ENCODE measurements at places on chromosomes 5 and 9.

- DNase-seq: no peak
Measured at GRCh38 chr5:169765176-169765996, 128.3 kb downstream of the DOCK2 start.

DNA sequence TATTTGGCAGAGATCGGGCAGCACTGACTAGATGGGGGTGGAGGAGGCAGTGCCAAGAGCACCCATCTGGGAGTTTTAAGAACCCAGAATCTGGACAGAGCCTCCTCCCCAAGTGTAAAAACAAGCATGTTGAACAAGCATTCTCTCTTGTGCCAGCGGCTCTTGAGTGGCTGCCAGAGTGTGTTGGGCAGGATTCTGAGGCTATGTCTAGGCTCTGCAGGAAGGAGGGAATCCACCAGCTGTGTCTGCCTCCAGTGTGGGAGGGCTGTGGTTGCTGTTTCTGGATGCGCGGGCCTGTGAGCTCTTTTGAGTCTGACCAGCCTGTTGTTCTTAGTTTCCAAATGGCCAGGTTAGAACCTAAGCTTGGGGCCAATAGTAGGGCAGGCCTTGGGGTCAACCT lies 39.8 kb downstream of the HMCN2 start:
- no peak for DNase-seq

DNA sequence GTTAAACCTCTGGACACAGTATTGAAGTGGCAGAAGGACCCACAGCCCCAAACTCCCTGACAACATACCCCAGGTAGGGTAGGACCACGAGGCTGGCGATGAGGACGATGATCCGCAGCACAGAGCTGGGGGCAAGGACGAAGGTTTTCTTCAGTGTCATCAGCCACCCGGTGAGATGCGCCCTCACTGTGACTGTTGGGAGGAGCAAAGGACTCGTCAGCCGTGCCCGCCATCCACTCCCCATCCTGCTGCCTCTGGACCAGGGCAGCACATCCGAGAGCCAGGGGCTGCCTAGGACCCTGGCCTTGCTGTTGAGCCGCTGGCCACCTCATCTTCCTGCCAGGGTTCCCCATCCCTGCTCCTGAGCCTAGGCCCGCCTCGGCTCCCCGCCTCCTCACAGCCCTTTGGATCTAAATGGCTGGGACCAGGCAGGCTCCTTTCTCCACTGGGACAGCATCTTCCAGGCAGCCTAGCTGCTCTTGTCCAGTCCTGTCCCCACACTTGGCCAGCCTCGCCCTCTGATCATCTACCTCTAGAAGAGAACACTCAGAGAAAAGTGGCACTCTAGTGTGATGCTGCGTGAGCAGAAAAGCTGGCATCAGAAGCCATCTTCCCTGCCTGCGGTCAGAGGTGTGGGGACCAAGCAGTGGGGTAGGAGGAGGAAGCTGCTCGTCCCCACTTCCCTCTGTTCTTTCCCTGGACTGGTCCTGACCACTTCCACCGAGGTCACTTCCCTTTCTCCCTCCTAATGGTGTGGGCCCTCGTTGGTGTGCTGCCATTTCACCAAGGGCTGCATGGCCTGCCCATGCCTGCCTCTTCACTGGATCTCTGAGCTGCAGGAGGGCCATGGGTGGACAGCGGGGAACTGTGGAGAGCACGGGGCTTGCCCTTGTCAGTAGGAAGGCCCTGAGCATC lies 49.2 kb downstream of the OTULIN start:
- no peak for DNase-seq

GRCh38 chr5:160271836-160272235 lies 40.5 kb downstream of the CCNJL start:
- DNase-seq: no peak

DNA sequence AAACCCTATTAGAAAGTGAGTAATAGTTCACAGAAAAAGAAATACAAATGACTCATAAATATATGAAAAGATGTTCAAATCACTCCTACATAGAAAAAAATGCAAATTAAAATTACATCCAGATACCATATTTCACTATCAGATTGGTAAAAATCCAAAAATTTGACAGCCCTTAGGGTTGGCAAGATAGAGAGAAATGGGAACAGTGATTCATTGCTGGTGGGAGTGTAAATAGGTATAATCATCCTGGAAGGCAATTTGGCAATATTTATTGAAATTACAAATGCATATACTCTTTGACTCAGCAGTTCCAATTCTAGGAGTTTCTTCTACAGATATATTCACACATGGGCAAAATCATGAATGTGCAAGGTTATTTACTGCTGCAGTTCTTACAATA lies 273.5 kb downstream of the NR2F1-AS1 start:
- no peak for DNase-seq

DNA sequence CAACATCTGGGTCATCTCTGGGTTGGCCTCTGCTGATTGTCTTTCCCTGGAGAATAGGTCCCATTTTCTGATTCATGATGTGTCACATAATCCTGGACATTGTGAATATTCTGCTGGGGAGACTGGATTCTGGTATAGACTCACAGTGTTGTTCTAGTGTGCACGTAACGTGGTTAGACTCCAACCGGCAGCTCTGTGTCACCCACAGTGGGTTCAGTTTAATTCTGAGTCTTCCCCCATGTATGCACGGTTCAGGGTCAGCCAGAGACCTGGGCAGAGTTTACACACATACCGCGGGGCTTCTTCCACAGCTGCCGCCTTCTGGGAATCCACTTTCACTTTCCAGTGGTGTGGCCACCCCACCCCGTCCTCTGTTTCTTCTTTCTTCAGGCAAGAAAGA lies 38.0 kb upstream of the LRRC14B start:
- no peak for DNase-seq

GRCh38 chr5:31485376-31486207 lies 46.3 kb downstream of the DROSHA start:
- DNase-seq: no peak

GRCh38 chr5:103177543-103177942 lies 57.4 kb downstream of the PPIP5K2 start:
- DNase-seq: no peak

DNA sequence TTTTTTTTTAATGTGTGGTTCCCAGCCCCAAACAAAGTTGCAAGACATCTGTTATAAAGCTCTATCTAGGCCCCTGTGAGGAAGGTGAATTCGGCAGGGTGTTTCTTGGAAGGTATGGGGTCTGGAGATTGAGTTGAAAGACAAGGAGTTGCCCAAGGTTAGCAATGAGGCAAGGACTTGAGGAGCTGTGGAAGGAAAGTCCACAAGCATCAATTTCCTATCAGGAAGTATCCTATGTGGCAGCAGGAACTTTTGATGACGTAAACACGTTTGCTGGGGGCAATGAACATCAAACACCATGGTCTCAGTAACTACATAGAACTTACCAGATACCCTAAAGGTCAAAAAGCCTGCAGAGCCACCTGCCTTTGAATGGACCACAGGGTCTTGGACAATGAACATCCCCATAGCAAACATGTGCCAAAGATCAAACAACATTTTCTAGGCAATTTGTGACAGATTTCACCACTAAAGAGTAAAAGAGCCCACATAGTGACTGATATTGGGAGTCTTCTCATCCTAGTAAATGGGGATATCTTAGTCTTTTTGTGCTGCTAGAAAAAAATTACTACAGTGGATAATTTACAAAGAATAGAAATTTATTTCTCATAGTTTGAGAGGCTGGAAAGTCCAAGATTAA lies 145.1 kb downstream of the GCNT1 start:
- no peak for DNase-seq

- DNase-seq: no peak
Measured at GRCh38 chr5:174996941-174997340, 272.6 kb downstream of the MSX2 start.

DNA sequence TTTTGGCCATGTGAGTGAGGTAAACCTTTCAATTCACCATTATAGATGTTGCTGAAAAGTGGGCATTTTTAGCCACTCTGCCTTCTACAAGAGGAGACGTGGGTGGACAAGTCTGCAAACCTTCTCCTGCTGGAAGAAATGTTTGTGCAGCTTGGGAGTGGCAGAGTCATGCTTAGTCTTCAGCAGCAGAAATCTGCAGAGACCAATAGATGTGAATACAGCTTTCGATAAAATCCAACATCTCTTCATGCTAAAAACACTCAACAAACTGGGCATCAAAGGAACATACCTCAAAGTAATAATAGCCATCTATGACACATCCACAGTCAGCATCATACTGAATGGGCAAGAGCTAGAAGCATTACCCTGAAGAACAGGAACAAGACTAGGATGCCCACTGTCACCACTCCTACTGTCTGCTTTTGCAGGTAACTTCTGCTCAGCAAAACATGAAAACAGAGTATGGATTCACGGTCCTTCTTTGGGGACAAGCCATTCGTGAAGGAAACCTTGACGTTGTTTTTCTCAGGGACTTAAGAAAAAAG lies 91.3 kb downstream of the RALGPS1 start:
- DNase-seq: no peak

DNA sequence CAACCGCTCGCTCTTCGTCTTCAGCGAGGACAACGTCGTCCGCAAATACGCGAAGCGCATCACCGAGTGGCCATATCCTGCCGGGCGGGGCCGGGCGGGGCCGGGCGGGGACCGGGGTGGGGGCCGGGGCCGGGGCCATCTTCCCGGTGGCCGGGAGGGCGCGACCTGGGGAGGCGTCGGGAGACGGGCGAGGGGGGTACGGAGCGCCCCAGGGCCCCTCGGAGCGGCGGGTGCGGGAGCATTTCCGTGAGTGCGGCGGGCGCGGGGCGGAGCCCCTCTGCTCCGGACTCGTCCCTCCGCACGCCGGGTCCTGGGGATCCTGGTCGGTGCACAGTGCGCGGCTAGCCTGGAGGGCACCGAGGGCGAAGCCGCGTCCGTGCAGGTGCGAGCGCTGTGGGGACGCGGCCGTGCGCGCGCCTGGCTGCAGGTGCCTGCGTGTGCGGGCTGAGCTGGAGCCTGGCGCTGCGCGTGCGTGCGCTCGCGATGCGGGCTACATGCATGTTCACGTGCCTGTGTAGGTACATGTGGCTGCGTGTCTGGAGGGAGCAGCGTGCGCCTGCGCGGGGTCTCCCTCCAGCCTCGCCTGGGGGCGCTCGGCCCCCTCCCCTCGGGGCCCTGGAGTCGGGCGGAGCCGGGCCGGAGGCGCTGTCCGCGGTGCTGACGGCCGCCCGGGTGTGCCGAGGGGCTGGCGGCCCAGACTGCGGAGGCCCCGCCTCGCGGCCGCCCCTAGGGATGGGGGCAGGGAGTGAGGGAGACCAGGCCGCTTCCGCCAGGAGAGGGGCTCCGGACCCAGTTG lies 762 bp downstream of the CACNA1B start:
- no peak for DNase-seq

- no peak for DNase-seq
Measured at GRCh38 chr9:110960288-110960687, 78.0 kb downstream of the LPAR1 start.

- DNase-seq: no peak
Measured at GRCh38 chr5:106412606-106413005, 1258.1 kb downstream of the EFNA5 start.

DNA sequence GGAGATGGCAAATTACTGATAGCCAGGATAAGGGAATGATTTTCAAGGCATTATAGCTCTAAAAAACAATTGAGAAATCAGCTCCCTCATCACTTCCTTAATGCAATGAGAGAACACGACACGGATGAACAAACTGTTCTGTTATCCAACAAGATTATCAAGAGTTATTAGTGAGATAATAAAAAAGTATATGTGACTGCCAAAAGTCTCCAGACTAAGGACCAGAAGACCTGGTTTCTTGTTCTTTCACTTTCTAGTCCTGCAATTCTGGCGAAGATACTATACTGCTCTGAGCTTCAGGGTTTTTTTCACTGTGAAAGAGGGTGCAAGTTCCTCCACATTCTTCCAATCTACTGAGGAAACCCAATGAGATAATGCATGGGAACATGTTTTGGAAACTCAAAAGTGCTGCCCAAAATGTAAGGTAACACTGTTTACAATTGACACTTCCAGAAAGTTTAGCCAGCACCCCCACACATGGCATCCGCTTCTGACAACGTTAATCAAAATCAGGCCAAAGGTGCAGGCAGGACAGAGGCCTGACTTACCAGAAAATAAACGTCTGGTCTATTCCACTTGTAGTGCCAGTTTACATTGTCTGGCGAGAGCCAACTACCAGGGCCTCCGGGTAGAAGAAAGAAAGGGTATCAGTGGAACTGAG lies 254.2 kb downstream of the DOCK8 start:
- DNase-seq: no peak

GRCh38 chr5:132381614-132382013 lies 12.1 kb downstream of the SLC22A5 start:
- no peak for DNase-seq

DNA sequence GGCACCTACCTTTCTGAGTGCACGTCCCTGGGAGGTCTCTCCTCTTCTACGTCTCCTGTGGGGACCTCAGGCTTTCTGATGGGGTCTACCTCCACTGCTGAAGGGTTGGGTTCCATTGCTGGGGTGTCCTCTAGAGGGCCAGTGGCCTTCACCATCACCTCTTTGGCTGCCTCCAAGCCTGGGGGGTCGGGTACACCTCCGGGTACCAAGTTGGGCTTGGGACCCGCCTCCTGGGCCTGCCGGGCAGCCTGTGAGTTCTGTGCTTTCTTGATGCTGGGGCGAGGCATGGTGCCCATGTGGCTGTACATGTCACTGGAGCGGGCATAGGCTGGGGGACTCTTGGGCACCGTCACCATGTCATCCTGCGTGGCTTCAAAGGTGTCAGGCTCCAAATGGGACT lies 4.5 kb downstream of the SH2D3C start:
- no peak for DNase-seq

GRCh38 chr9:126348911-126349550 lies 22.4 kb downstream of the MVB12B start:
- DNase-seq: no peak

GRCh38 chr5:76292620-76293322 lies 110.3 kb upstream of the IQGAP2 start:
- no peak for DNase-seq

DNA sequence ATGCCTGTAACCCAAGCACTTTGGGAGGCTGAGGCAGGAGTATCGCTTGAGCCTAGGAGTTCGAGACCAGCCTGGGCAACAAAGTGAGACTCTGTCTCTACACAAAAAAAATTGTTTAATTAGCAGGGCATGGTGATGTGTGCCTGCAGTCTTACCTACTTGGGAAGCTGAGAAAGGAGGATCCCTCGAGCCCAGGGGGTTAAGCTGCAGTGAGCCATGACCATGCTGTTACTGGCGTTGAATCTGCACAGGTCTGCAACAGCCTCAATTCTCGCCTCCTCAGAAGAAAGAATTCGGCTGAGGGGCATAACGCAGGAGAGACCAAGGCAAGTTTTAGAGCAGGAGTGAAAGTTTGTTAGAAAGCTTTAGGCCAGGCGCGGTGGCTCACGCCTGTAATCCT lies 18.0 kb downstream of the CCT5 start:
- DNase-seq: no peak

DNA sequence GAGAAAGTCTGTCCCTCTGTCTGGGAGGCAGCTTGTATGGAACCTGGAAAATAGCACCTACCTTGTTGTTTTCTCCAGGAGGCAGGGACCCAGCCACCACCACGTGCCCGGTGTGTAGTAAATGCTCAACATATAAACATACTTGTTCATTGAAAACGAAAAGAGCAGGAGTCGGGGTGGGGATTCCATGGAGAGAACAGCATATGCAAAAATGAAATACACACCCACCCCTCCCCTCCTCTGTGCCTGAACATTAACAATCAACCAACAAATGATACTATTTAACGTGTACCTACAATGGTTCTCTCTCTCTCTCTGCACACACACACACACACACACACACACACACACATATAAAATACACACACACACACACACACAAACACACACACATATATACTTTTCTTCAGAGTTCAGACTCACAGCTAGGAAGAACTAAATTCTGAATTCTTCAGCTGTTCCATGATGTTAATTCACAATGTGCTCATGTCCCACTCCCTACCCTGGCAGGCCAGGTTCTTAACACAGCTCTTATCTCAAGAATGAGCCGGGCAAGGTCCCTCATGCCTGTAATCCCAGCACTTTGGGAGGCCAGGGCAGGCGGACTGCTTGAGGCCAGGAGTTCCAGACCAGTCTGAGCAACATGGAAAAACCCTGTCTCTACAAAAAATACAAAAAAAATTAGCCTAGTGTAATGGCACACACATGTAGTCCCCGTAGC lies 16.3 kb upstream of the DENND1A start:
- no peak for DNase-seq

Data from CD4-positive, alpha-beta T cell treated with Interleukin-6 at 100 ng/mL for 8 hours (primary cell).